ENCODE measurements at places on chromosomes 5 and 9. TPM values are rescaled to one million over a fixed set of nuclear protein-coding genes. Genes with fewer than 3 reads are reported as not detected.

Gene ACSL6
- 2.7 TPM for total RNA-seq

Gene LHX2
- total RNA-seq, result not detected

Gene PWWP2A
- total RNA-seq, result 9.9 TPM

Gene SPATA9
- not detected for total RNA-seq

- peak; percentile 55 for DNase-seq
Measured at GRCh38 chr9:110257097-110257841, 962 bp upstream of the TXN start.

GRCh38 chr5:139458580-139459407 lies 3.7 kb downstream of the ECSCR start:
- no peak for DNase-seq

- DNase-seq, result no peak
Measured at GRCh38 chr5:134637116-134637721, 4.6 kb upstream of the SAR1B start.

- peak; percentile 16 for DNase-seq
Measured at GRCh38 chr5:15215056-15215455, 284.9 kb upstream of the FBXL7 start.

DNA sequence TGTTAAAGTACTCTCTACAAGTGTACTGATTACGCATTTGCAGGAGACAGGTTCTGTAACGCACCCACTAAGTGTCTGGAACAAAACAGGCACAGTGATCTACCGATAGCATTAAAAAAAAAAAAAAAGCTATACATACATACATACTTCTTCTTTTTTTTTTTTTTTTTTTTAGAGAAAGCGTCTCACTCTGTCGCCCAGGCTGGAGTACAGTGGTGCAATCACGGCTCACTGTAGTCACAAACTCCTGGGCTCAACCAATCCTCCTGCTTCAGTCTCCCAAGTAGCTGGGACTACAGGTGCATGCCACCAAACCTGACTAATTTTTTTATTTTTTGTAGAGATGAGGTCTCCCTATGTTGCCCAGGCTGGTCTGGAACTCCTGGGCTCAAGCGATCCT lies 7.6 kb downstream of the KIF24 start:
- DNase-seq, result no peak

DNA sequence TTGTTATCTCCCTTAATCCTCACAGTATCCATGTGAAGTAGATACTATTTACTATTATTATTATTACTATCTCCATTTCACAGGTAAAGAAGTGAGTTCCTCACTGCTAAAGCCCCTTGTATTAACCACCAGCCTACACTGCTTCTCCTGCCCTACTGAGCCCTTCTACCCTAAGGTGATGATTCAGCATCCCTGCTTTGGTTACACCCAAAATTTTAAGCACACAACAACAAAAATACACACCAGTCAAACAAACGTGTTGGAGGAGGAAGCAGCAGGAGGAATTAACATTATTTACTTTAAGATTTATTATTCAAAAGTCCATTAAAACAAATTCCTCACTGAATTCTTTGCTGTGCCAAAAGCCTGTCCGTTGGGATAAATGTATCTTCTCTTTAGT lies 370.2 kb upstream of the BRINP1 start:
- no peak for DNase-seq

DNA sequence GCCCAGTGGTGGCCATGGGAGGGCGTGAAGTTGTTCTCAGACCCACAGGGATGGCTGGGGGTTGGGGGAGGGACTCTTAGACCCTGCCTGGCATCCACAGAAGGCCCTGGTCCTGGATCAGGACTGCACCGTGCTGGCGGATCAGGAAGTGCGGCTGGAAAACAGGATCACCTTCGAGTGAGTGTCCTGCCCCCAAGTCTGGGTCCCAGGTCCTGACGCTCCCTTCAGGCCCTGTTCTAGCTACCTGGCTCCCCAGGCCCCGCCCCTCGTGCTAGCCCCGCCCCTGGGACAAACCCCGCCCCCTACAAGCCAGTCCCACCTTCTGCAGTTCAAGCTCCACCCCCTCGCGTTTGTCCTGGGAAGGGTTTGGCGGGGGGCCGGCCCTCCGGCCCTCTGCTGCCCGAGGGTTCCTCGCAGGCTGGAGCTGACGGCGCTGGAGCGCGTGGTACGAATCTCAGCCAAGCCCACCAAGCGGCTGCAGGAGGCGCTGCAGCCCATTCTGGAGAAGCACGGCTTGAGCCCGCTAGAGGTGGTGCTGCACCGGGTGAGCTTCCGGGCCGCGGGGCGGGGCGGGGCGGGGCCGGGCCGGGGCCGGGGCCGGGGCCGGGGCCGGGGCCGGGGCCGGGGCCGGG lies 12.9 kb downstream of the RGS14 start:
- DNase-seq, result peak; percentile 70

DNA sequence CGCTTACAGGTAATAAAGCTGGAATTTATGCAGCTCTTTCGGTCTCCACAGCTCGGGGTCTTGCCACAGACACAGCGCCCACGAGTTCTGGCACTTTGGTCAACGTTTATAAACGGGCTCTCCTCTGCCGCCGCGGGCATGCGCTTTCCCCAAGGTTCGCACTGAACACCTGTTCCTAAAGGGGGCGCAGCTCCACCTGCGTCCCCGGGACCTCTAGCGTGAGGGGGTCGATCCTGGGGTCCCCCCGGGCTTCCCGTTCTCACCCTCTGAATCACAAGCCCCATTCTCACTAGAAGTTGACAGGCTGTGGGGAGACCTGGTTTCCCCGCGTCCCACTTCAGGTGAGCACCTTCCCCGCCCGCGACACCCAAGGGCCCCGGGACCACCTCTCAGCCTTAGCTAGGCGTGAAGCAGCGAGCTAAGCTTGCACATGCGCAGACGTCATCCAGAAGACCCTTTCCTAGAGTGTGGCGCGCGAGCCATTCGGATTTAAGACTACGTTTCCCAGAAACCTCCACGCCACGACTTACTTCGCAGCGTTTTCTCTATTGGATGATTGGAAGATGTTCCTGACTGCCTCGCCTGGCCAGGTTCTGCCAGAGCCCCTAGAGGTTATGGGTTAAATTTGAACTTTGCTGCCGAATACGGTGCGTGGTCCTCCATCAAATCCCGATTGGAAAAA lies 21.3 kb upstream of the ZNF782 start:
- DNase-seq, result peak; percentile 25

GRCh38 chr9:73736270-73736669 lies 584.6 kb downstream of the ANXA1 start:
- DNase-seq, result no peak

DNA sequence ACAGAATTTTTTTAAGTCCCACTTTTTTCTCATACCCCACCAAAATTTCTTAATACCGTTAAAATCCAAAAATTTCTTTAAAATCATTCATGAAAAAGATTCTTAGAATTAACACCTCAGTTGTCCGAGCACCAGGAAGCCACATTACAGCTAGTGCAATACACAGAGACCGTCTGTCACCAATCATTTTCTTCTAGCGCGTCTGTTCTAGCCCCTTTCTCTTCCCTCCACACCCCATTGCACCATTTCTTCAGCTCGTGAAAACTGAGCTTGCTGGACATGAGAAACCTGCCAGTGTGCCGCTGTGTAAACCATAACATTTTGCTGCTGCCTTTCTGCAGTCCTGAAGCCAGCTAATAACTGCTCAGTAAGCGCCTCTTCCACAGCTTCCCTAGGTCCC lies 5.0 kb downstream of the SFXN1 start:
- DNase-seq, result no peak

DNA sequence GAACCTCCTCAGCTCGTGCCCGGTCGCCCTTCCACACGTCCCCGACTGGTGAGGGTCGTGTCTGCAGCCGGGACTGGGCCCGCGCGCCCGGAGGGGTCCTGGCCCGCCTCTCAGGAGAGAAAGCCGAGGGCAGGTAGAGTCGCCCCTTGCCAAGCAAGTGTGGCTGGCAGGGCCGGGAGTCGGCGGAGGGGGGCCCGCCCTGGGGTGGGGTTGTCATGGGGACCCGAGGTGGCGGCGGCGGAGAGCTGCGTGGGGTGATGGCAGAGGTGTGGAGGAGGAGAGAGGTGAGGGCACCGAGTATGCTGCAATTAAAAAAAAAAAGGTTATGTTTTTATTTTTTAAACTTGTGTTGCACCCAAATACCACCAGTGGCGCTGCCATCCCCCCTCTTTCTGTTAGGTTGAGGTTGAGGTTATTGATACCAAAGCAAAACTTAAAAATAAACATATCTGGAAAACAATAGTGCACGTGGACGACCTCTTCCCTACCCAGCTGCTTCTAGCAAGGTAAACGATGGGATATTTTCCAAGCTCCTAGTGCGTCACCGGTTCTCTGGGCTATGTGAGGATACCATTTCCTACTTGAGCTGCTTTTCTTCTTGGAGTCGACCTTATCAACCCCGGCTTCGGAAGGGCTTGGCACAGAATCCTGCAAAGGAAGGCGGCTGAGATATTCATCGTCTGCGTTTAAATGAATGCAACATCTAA lies 660 bp downstream of the SCAMP1 start:
- DNase-seq, result peak; percentile 40

- no peak for DNase-seq
Measured at GRCh38 chr9:100099722-100100042, 639 bp downstream of the INVS start.

- DNase-seq, result no peak
Measured at GRCh38 chr9:6616951-6617602, 28.5 kb downstream of the GLDC start.

- no peak for DNase-seq
Measured at GRCh38 chr5:97735209-97735608, 552.2 kb upstream of the RIOK2 start.

DNA sequence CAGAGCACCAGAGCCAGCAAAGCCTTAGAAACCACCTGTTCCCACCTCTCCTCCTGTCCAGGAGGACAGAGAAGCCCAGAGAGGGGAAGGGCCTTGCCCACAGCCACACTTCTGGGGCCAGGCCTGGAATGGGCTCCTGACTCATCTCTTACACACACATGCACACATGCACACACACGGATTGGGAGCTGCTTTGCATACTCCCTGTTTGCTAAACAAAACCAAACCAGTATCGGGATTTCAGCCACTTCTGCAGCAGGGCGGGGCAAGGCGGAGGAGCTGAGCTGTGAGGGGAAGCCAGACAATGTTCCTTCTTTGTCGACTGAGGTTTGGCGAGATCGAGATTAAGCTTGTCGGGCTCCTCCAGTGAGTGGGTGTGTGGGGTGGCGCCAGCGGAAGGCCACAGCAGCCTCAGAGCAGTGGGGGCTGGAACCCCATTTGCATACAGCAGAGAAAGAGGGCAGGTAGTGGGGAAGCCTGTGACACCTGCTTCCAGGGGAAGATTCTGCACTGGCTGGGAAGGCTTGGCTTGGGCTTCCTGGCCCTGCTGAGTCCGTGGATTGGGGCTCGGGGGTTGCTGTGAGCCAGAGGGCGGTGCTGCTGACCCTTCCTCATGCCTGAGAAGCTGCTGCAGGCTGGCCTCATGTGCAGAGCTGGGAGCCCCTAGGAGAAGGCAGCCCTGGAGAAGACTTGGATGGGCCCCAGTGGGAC lies 16.1 kb downstream of the GFI1B start:
- DNase-seq, result no peak

- DNase-seq, result no peak
Measured at GRCh38 chr5:35856765-35857351, at the start of gene IL7R. Gene IL7R (plus strand): TSS chr5:35856891. CDS start chr5:35856978, 87 bp downstream.

Data from left ventricle myocardium inferior (tissue), 1 donor.